ENCODE measurements at places on chromosomes 2 and 18. TPM values are rescaled to one million over a fixed set of nuclear protein-coding genes. Genes with fewer than 3 reads are reported as not detected.

GRCh38 chr18:63146828-63147409, 172.7 kb downstream of the BCL2 start:
- no peak for DNase-seq
- H3K36me3 ChIP-seq = no peaks in the 10 kb centered on the region
- H3K27ac ChIP-seq = no peak overlapping the region
- no peak overlapping the region for H3K4me3 ChIP-seq

DNA sequence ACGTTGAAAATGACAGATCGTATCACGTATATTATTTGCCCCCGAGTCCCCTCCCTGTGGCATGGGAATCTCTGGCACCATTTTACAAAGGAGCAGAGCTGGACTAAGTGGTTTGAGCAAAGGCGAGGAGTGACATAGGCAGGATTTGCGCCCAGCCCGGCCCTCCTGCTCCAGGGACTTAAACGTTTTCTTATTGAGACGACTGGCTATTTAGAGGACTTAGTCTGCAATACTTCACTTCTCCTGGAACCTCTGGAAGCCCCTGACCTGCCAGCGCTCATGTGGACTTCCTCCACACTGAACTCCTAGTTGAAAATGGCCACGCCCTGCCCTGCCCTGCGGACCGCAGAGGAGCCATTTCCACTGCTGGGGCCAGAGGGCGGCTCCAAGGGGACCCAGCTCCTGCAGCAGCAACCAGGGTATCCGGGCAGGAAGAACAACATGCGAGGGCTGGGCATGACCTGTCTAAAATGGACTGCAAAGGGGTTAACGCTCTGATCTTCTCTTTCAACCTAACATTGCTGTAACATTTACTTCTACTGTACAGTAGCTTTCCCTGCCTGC, 690.7 kb downstream of the LRP1B start:
- no peaks in the 10 kb centered on the region for H3K4me1 ChIP-seq
- no peak overlapping the region for H3K27ac ChIP-seq
- no peak overlapping the region for H3K4me3 ChIP-seq
- H3K36me3 ChIP-seq = no peaks in the 10 kb centered on the region
- DNase-seq = no peak
- no peaks in the 10 kb centered on the region for H3K27me3 ChIP-seq

DNA sequence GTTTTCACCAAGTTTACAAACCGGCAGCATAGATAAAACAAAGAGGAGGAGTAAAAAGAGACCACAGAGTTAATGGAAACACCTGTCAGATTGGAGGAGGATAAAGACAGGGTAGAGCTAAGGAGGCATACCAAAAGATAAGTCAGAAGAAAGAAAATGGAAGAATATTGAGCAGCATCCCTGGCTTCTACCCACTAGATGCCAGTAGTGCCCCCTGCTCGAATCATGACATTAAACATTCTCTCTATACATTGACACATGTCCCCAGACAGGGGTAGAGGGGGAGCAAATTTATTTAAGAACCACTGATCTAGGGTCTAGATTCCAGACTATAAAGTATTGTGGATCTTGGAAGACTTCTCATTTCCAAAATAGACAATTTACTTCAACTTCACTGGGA, 159.8 kb upstream of the ETAA1 start:
- DNase-seq = no peak
- H3K4me3 ChIP-seq = no peak overlapping the region
- no peak overlapping the region for H3K27ac ChIP-seq
- no peaks in the 10 kb centered on the region for H3K4me1 ChIP-seq
- H3K27me3 ChIP-seq = no peaks in the 10 kb centered on the region

DNA sequence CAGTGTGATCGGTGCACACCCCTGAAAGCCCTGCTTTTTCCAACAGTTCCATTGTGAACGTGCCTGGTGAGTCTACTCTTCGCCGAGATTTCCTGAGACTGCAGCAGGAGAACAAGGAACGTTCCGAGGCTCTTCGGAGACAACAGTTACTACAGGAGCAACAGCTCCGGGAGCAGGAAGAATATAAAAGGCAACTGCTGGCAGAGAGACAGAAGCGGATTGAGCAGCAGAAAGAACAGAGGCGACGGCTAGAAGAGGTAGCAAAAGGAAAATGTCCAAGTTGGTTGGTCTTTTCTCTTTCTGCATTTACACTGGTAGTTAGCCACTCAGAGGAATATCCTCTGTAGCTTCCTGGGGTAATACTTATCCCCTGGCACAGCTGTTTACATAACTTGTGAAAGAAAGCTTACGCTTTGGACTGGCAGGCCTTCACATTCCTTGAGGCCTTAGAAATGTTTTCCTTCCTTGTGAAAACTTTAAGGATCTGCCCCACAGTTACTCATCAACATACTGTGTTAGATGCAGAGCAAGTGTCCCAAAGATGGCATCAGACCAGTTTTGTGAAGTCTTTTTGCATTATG, 146.6 kb downstream of the MAP4K4 start:
- no peak overlapping the region for H3K27ac ChIP-seq
- H3K4me1 ChIP-seq = peaks cover 23% of the 10 kb centered on the region
- no peak for DNase-seq
- no peak overlapping the region for H3K4me3 ChIP-seq
- H3K36me3 ChIP-seq = peaks cover 79% of the 10 kb centered on the region

DNA sequence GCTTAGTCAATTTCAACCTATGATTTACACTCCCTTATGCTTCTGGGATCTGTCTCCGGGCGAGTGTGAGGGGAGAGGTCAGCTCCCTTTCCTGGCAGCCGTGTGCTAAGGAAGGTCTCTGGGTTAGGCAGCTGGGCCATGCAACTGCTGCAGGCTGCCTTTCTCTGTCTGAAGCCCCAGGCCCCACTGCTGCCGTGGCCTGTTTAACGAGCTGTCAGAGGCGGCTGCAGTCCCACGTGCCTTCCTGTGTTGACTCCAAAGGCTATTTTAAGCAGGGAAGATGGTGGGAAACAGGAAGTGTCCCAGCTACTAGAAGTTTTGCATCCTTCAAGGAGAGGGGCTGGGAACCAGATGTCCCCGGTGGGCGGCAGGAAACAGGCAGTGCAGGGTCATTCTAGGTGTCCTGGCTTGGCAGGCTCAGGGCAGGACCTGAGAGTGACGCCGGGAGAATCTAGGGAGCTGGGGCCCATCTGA, 186.4 kb downstream of the TNS1 start:
- no peak for DNase-seq
- no peak overlapping the region for H3K27ac ChIP-seq
- no peak overlapping the region for H3K4me3 ChIP-seq
- no peaks in the 10 kb centered on the region for H3K27me3 ChIP-seq

DNA sequence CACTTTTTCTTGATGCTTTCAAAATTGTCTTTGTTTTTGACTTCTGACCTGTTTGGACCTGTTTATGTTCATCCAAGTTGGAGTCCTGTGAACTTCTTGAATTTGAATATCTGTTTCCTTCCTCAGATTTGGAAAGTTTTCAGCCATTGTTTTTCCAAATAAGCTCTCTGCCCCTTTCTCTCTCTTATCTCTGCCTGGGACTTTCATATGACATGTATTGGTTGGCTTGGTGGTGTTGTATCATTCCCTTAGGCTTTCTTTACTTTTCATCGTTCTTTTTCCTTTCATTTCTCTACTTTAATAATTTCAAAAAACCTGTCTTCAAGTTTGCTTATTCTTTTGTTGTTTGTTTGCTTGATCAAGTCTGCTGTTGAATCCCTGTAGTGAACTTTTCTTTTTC, 60.1 kb upstream of the LDLRAD4 start:
- no peak overlapping the region for H3K27ac ChIP-seq
- H3K4me1 ChIP-seq = no peaks in the 10 kb centered on the region
- no peaks in the 10 kb centered on the region for H3K36me3 ChIP-seq
- H3K4me3 ChIP-seq = no peak overlapping the region

GRCh38 chr2:100213595-100213994, 71.2 kb upstream of the AFF3 start:
- no peak for DNase-seq
- no peaks in the 10 kb centered on the region for H3K4me1 ChIP-seq
- H3K4me3 ChIP-seq = no peak overlapping the region
- no peaks in the 10 kb centered on the region for H3K27me3 ChIP-seq

DNA sequence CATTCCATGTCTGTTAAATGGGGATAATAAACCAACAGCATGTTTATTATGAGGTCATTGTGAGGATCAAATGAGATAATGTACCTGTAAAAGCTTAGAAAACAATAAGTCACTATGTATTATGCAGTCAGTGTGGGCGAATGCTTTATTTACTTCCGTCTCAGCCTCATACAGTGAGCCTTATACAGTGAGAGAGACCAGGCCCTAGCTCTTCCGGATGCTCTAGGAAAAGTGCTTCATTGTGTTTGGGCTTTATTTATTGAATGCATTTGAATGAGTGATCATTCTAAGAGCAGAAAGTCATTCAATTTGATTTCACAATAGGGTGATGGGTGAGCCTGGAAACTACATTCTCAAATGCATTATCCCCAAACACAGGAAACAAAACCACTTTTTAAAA, 603.9 kb upstream of the FANCL start:
- no peak for DNase-seq
- no peaks in the 10 kb centered on the region for H3K4me1 ChIP-seq
- no peaks in the 10 kb centered on the region for H3K27me3 ChIP-seq

- peak; percentile 25 for DNase-seq
- H3K4me1 ChIP-seq = peaks cover 3% of the 10 kb centered on the region
- no peak overlapping the region for H3K27ac ChIP-seq
- peaks cover 57% of the 10 kb centered on the region for H3K36me3 ChIP-seq
These were observed 66.7 kb downstream of the TRIP12 start for GRCh38 chr2:229855116-229855515.

GRCh38 chr2:212777020-212777491, 238.5 kb upstream of the ERBB4 start:
- no peaks in the 10 kb centered on the region for H3K27me3 ChIP-seq
- H3K4me3 ChIP-seq = no peak overlapping the region
- no peak overlapping the region for H3K27ac ChIP-seq
- H3K36me3 ChIP-seq = no peaks in the 10 kb centered on the region

MC5R gene
- not detected for total RNA-seq

INO80B gene
- 14.0 TPM for total RNA-seq

LAMA1 gene
- 6.4 TPM for total RNA-seq

MALL gene
- not detected for total RNA-seq

SERPINB10 gene
- 1.7 TPM for total RNA-seq

Data from SJSA1 (cell line).